ENCODE measurements at places on chromosomes 1 and 21.

- DNase-seq: no peak
Observed at GRCh38 chr1:116538544-116538943, 32.3 kb downstream of the CD58 start.

- no peak for DNase-seq
Observed at GRCh38 chr1:21703318-21703963, 34.3 kb upstream of the RAP1GAP start.

- no peak for DNase-seq
Observed at GRCh38 chr1:200082329-200082728, 54.8 kb downstream of the NR5A2 start.

DNA sequence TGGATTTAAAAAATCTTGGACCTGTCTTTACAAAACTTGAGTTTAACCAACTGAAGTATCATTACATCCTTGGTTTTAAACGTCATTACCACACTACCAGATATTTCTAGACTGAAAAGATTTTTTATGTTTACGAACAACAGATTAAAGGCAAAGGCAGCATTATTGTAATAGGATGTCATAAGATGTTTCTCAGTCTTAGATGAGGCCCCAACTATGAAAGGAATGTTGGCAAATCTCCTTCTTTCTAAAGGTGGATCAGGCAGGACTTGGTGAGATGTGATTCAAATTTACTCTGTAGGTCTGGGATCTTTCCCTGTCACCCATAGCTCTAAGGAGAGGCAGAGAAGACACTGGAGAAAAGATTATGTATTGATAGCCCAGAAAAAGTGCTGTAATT, 417.9 kb downstream of the PTBP2 start:
- DNase-seq: no peak

DNA sequence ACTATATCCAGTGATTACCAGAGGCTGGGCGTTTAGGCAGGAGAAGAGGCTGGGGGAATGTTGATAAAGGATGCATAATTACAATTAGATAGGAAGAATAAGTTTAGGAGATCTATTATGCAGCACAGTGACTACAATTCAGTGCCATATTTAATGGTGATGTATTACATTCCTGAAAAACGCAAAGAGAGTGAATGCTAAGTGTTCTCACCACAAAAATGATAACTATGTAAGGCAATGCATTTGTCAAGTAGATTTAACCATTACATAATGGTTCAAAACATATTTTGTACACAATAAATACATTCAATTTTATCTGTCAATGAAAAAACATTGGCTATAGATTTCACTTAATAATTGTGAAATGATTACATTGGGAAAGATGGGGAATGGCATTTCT, 548.9 kb downstream of the NUF2 start:
- no peak for DNase-seq

GRCh38 chr1:151255381-151255780, 847 bp downstream of the PSMD4 start:
- no peak for DNase-seq

GRCh38 chr1:11708554-11709350, 17.2 kb downstream of the DRAXIN start:
- DNase-seq: no peak

DNA sequence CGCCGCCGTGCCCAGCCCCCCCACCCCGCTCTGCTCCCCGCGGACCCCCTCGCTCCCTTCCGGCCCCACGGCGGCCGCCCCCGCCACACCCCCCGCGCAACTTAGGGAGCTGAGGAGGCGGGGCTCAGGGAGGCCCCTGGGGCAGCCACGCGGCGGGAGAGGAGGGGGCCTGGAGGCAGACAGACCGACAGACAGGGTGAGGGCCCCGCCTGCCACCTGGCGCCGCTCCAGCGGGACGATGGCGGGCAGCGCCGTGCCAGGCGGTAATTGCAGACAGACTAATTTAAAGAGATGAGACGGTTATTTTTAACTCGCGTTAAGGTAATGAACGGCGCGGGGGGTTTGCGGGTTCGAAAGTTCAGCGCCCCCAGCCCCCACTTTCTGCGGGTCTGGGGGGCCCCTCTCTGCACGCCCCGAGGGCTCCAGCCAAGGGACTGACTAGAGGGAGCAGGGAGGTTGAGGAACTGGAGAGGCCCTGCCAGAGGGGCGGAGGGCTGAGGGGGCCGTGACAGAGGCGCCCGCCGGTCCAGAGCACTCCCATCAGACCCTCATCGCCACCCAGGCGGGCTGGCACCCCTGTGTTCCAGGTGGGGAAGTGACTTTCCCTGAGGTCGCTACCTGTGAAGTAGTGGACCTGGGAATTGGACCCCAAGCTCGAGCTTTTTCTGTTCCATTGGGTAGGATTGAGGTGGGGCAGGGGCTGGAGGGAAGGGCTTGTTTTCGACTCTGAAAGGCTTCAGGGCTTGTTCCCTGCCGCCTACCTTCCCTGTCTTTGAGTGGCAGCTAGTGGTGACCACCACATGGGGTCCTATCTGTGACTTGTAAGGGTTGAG, 5.4 kb downstream of the FOXO6 start:
- DNase-seq: no peak

DNA sequence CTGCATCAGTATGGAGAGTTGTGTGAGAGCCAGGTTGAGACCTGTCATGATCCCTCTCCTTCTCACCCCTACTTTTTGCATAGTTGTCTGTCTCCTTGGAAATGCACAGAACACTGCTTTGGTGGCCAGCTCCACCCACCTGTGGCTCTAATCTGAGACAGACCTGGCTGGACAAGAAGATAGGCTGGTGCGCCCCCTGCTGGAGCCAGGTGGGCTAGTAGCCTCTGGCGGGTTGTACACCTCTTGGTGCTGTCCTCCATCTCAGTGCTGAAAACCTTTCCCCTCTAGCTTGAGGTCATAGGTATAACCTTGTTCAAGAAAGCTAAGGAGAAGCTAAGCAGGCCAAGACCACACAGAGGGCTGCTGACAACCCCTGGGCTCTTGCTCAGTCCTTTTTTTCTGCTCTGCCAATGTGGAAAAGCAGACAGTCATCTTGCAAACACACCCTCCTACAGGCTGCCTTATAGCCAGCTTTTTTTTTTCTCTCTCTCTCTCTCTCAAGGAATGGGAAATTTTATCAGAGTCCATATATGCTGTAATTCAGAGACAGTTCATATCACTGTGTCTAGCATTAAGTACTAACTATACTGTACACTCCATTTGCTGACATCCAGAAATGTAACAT, 58.8 kb upstream of the SPATA6 start:
- DNase-seq: no peak

DNA sequence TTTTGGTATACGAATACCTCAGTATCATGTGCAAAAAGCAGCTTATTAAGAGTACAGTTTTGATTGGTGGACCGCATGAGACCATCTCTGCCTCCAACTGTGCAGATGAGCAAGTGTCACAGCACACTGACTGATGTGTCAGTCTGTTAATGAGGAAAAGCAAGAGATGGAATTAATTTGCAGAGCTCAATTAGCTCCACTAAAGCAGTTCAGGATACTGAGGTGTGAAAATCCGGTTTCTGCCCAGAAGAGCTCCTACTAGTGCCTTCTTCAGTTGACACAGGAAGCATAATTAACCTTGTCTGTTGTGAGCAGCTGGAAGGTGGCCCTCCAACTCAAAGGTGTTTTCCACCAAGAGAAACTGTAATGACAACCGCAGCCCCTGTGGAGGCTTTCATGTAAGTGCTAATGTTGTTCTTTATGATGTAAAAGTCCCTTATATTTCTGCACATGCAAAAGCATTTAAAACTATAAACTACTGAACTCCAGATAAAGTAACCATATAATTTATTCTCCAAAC, 44.3 kb downstream of the PCNX2 start:
- no peak for DNase-seq

GRCh38 chr1:206923009-206923960, 1.5 kb upstream of the FCMR start:
- no peak for DNase-seq

- DNase-seq: no peak
Observed at GRCh38 chr1:9263984-9264872, 28.5 kb upstream of the SPSB1 start.

DNA sequence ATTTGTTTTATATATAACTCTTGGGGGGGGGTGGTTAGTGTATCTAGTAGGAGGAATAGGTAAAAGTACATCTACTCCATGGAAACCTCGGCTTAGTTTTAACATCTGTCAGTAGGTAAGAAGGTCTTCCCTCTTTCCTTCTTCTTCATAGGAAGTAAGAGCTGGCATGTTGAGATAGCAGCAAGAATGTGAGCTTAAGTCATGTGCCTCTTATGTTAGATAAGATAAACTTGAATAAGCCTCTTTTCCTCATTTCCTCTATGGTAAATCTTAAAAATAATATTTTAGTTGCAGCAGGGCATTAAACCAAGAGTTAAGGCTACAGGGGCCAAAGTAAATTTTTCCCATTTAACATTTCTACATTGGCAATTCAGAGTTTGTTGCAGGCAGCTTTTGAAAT, 100.4 kb downstream of the MAP3K21 start:
- no peak for DNase-seq

DNA sequence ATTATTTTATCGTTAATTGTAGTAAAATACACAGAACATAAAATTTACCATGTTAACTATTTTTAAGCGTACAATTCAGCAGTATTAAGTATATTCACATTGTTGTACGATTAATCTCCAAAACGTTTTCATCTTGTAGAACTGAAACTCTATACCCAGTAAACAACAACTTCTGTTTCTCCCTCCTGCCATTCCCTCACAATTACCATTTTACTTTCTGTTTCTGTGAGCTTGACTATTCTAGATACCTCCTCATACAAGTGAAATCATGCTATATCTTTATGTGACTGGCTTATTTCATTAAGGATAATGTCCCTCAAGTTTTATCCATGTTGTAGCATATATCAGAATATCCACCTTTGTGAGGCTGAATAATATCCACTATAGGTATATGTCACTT, 156.8 kb downstream of the ST6GALNAC3 start:
- DNase-seq: no peak

DNA sequence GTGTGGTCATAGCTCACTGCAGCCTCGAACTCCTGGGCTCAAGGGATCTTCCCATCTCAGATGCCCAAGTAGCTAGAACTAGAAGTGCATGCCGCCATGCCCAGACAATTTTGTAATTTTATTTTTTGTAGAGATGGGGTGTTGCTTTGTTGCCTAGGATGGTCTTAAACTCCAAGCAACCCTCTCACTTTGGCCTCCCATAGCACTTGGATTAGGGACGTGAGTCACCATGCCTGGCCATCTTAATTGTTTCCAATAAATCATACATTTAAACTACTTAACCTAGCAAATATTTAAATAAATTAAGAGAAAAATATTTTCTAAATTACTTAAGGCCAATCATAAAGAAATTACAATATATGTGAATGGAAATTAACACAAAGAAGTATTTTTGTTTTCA, 35.1 kb upstream of the ADGRL4 start:
- DNase-seq: no peak

- no peak for DNase-seq
Observed at GRCh38 chr1:111179968-111180533, 20.4 kb downstream of the DENND2D start.

DNA sequence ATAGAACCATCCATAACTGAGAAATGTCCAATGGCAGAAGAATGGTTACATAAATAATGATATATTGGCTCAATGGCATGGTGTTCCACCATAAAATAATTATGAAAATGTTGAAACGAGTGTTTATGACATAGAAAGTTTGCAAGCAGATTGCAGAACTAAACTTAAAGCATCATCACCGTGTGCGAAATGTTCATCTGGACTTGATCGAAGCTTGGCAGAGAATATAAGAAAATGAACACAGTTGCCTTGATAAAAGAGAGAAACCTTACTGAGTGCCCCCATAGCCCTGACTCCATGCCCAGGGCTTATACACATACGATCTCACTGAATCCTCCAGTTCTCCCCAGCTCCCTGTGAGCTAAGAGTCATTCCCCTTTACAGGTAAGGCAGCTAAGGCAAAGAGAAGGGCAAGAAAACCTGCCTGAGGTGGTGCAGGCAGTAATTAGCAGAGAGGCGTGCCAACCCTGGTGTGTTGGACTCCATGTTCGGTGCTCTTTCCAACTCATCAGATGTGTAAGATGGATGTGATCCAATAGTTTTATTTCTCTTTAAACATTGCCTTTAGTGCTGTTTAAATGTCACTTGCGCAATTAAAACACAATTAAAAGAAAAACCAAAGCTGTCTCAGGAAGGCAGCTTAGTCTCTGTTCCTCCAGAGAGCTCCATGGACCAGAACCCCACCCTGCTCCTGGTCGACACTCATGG, 21.8 kb upstream of the SPOCD1 start:
- no peak for DNase-seq

DNA sequence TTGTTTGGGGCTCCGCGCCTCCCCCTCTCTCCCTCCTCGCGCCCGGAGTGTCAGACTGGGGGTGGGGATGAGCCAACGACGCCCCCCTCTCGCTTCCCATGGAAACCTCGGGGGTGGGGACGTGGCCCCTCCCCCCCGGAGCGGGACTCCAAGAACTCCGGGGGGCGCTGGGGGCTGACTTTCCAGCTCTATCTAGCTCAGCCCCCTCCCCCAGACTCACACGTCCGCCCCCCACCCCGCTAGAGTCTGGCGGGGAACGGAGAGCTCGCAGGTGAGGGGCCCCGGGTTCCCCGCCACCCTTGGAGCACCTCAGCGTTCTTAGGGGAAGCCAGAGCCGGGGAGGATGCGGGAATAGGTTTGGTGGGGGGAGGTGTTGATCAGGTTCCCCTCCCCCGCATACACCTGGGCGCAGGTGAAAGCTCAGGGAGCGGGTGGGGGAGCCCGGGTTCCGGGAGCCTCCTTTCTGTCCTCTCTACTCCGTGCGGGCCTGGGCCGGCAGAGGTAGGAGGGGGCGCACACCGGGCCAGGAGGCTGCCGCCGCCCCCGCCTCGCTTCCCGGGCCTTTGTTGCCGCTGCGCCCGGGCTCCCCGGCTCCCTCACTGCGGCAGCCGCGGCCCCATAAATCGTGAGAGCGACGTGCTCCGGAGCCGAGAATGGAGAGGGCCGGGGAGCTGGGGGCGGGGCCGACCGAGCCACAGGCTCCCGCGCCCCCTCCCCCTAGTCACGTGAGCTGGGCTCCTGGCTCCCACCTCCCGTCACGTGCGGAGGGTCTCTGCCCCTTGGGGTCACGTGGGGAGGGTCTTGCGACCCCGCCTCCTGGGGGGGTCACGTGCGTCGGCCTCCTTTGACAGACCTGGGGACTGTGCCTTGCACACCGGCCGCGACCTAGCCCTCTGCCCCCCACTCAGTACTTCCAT, 1.9 kb downstream of the EFNA3 start:
- DNase-seq: no peak

GRCh38 chr1:173917635-173918493, 737 bp upstream of the SERPINC1 start:
- DNase-seq: no peak

GRCh38 chr1:24872061-24872850, 57.8 kb downstream of the RUNX3 start:
- no peak for DNase-seq

GRCh38 chr1:31111290-31111951, 45.9 kb upstream of the PUM1 start:
- DNase-seq: no peak

DNA sequence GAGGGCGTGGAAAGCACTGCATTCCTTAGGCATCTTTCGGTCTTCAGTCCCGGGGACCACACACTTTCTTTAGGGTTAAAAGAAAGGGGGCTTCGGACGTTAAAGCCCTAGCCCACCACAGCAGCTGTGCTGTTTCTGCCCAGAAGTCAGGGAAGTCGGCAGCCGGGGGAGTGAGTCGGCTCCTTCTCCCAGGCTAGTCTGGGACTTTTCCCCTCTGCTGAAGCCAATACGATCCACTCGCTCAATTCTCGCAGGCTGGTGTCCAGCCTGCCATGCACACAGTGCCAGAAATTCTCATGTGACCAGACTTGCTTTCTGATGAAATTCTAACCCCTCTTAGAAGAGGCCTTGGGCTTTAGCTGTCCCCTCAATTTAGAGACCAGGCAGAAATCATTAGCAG, 67.7 kb downstream of the BCAR3 start:
- DNase-seq: no peak
